ENCODE measurements at places on chromosomes 4 and X.
A peak's percentile ranks its signal among the peaks of the same experiment; 100 is the strongest.

GRCh38 chr4:144591401-144591800 is 54.6 kb upstream of the HHIP start:
- peak; percentile 92 for DNase-seq

DNA sequence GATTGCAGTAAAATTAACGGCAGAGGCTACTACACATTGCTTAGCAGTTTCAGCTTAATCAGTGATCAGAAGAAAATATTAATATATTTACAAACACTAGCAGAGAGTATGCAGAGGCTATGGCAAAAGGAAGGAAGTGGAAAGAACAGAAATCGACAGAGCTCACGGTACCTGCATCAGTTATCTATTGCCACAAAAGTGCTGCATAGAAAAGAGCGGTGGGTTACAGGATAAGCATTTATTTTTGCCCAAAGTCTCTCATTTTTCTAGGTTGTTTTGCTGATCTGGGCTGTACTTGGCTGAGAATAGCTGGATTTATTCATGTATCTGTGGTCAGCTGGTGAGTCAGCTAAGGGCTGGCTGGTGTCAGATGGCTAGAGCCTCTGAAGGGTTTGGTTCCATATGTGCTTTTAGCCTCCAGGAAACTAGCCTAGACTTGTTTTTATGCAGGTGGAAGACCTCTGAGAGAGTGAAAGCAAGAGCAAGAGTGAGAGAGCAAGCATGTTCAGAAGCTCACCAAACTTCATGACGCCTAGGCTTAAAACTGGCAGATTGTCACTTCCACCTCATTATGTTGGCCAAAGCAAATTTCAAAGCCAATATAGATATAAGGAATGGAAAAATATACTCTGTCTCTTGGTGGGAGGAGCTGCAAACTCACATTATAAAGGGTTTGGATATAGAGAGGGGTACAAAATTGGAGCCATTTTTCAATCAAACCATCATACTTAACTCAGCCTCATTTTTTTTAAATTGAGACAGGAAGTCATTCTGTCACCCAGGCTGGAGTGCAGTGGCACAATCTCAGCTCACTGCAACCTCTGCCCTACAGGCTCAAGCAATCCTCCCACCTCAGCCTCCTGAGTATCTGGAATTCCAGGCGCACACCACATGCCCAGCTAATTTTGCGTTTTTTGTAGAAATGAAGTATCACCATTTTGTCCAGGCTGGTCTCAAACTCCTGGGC is 153.2 kb upstream of the RPL34 start:
- peak; percentile 57 for DNase-seq

- DNase-seq: no peak
Observed at GRCh38 chrX:5708251-5708650, 520.4 kb downstream of the NLGN4X start.

DNA sequence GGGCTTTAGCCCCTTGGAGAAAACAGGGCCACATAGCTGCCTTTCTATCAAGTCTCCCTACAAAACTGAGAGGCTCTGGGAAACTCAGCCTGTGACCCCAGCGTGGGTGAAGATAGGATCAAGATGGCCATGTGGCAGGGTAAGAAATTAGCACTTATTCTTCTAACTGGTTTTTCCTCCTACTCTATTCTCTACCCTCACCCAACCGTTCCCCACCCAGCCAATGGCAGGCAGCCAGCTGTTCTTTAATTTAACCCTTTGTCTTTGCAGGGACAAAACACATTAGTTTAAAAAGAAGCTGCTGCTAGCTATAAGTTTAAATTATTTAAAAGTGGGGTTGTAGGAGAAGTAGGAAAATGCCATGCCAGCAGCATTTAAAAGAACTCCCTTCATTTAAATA is 2.8 kb downstream of the CLCN5 start:
- DNase-seq: no peak

Data from retinal pigment epithelial cell (primary cell).